ENCODE measurements at places on chromosomes 12 and 14.

- DNase-seq = no peak
These were observed 17.1 kb upstream of the PAWR start for GRCh38 chr12:79707830-79708229.

DNA sequence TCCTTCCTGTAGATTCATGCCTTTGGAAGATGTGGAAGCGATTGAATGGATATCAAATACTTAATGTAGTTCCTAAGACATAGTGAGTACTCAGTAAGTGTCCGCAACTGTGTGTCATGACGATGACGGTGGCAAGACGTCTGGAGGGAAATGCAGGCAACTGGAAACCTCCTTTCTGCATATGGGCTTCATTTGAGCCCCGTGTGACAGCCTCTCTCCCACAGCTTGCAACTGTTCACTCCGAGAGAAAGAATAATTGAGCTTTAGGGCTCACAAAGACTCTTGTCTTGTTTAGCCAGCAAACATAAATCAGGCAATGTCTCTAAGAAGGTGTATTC lies 6.9 kb downstream of the CFAP251 start:
- DNase-seq = no peak

DNA sequence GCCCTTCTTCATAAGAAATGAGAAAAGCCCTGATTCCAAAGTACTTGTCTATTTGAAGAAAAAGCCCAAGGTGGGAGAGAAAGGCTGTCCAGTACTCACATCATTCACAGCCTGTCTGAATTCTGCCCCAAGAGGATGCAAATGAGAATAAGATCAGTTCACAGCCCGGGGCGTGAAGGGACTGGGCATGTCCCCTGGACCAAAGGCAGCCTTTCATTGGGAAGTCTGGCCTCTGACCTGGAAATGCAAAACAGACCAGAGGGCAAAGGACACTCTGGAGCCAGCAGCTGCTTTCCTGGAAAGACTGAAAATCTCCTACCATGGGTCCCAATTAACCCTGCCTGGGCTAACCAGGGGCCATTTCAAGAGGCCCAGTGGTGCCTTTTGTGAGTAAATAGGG lies 191.2 kb upstream of the PELI2 start:
- no peak for DNase-seq

DNA sequence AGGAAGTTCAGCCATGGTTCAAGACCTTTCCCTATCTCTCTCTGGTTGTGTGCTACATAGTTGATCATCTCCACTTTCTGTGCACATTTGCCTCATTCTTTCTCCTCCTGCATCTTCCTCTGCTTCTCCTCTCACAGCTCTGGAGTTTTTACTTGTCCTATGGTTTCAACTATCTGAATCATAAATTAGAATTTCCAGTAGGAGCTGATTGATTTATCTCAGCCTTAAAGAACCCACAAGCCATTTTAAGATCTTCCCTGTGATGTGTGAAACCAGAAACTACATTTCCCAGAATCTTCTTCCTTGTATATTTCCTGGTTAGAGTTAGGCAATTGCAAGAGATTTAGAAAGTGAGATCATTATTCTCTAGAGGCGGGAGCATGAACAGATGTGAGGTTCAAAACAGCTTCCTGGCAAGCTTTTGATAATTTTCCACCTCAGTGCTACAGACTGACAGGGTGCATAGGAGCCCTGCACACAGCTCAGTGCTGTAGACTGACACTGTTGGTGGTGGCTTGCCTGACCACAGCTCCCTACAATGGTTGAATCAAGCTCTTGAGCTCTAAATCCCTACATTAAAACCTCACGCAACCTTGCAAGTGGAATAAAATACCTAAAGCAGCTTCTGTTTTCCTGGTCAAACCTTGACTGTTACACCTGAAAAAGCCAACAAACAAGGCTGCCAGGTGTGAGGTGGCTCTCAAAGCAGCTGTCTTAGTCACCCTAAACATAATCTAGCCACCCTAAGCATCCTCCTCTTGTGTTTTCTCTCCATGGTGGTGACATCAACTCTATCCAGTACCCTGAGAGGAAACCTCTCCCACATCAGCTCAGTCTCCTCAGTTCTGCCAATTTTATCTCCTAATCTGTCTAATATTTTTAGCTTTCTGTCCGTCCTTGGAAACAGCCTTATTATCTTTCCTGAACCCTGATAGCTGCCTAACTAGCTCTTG lies 21.5 kb upstream of the IFNG start:
- DNase-seq = no peak

- DNase-seq = no peak
These were observed 521.0 kb upstream of the ATP2B1 start for GRCh38 chr12:90229407-90230170.

GRCh38 chr14:101110729-101111619 lies 207.5 kb upstream of the RTL1 start:
- no peak for DNase-seq

- no peak for DNase-seq
These were observed 628 bp downstream of the SNRPF start for GRCh38 chr12:95859344-95859816.

DNA sequence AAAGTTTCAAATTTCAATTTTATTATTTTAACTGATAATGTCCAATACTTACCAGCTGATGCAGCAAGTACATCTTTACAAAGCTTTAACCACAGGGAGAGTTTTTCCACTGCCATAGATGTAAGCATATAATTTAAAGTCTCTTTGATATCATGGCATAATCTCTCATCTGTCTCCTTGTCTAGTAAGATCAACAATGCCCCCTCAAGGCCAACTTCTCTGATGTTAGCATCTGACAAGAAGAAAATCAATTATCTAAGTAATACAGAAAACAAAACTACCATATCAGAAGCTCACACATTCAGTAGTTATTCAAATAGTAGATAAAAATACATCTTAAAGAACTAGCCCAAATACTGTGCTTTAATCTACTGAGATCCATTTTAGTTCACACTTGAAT lies 94.2 kb downstream of the HEATR5A start:
- no peak for DNase-seq

DNA sequence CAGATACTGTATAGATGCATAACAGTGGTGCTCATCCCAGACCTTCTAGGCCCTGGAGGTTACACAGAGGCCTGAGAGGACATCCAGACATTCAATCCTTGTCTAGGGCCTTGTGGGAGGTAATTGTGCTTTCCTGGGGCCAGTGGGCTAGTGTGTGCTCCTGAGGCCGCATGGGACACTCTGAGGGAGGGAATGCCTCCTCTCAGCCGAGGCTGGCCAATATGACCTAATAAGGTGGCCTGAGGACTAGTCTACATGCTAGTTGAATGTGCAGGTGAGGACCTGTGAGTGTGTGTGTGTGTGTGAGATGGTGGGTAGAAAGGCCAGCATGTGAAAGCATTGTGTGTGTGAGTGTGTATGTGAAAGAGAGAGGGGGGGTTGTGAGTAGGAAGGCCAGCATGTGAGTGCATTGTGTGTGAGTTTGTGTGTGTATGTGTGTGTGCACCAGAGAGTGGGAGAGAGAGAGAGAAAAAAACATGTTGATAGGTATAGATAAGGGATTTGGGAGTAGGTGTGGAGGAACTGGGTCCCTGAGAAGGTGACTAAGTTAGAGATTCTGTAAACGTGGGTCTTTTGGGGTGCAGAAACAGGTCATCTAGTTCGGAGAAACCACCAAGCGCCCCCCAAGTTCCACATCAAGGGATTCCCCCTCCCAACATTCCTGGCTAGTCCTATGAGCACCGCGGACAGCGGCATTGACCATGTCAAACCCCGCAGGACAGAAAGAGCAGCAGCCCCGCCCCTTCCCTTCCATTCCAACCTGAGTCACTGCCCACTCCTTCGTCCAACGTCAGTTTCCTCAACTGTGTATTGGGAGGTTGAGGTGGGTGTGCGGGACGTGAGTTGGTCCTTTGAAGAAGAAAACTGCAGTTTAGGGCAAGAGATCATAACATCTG lies 9.7 kb upstream of the KRT81 start:
- no peak for DNase-seq

GRCh38 chr14:102279688-102280348 lies 25.1 kb downstream of the MOK start:
- no peak for DNase-seq

DNA sequence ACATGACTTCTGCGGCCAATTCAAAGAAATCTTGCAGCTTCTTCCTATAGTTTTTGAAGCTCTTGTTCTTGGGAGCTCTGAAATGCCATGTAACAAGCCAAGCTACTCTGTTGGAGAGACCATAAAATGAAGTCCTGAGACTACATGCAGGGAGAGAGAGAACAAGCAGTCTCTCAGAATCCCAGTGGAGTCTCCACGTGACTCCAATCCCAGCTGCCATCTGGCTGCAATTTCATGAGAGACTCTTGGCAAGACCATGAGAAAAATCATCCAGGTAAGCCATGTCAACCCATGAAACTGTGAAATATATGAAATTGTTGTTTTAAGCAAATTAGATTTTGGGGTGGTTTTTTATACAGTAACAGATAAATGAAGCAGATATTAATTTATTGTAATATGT lies 54.4 kb downstream of the KLRG1 start:
- no peak for DNase-seq

GRCh38 chr14:101031186-101031585 lies 127.7 kb upstream of the RTL1 start:
- DNase-seq = no peak

GRCh38 chr12:89247541-89247942 lies 104.8 kb downstream of the DUSP6 start:
- DNase-seq = no peak

GRCh38 chr14:22919601-22919921 lies 612 bp upstream of the RBM23 start:
- no peak for DNase-seq

- DNase-seq = no peak
These were observed 171.2 kb downstream of the CEP128 start for GRCh38 chr14:80770114-80770908.

DNA sequence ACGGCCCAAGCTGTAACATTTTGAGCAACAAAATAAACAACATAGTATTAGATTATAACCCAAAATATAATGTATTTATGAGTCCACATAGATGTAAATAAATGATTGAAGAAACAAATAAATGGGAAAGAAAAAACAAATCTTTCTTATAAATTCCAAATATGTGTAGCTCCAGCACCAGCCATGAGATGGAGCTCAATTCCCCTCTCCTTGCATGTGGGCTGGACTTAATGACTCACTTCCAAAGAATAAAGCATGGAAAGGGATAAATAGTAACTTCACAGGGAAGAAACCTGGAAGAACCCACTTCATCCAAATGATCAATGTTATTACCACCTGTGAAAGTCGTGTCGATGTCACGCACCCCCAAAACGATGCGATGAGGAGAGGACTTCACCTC lies 158.8 kb downstream of the RPAP3 start:
- no peak for DNase-seq

GRCh38 chr12:129241852-129242251 lies 388.6 kb downstream of the GLT1D1 start:
- no peak for DNase-seq

DNA sequence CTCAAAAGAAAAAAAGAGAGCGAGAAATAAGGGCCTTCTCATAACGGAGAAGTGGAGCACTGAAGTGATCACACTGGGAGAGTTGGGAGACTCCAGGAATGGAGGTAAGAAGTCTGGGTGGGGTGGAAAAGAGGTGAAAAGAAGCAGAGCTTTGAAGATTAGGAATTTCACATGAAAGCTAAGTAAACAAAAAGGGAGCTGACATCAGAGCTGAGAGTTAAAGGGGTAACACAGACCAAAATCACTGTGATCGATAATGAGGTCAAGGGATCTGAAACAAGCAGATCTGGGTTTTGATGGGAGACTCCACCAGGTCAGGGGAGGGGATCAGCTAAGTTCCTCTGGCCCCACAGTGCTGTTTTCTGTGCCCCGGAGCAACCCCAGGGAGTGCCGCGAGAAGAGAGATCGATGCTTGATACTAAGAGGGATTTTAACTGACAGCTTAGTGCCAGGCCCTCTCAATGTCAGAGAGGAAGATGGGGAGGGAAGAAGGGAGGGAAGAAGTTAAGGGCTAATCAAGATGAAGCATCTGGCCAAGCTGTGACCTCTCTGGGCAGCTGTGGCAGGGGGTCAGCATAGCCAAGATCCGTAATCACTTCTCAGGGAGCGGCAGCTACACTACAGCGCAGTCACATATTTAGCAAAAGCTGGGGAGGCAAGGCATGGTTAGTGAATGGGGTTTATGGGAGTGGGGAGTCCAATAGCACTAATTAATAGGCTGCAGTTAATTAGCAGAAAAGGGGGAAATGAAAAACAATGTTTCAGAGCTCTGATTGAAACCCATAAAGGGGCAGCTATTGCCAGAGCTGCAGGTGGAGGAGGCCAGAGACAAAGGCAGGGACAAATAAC lies 8.0 kb downstream of the AQP6 start:
- no peak for DNase-seq

DNA sequence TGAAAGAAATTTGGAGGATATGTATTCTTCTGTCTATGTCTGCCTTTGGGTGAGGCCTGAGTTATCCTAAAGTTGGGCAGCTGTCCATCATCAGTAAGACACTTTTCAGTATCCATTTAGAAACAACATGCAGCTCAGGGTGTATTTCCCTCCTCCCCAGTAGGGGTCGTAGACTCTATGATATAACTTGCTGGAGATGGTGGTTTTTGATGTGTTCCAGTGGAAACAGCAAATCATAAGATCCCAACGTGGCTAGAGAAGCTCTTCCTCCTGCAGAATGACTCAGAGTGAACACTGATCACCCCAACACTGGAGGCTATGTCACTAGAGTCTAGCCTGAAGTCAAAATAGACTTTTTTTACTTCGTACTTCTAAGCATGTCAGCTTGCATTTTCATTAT lies 331.6 kb upstream of the STXBP6 start:
- DNase-seq = no peak

- DNase-seq = no peak
These were observed 160.8 kb downstream of the CCER1 start for GRCh38 chr12:90794212-90794611.

DNA sequence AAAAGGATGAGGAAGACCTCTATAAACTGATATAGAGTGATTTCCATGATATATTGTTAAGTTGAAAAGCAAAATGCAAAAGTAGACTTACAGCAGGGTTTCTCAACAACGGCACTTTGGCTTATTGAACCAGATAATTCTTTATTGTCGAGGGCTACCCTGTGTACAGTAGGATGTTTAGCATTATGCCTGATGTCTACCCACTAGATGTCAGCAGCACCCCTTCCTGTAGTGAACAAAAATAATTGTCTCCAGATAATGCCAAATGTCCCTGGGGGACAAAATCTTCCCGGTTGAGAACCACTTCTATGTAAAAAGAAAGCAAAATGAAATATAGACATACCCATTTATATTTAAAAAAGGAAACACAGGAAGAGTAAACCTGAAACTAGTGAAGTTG lies 32.4 kb downstream of the ABCD2 start:
- DNase-seq = peak; percentile 3

GRCh38 chr12:31363831-31364230 lies 37.9 kb upstream of the SINHCAF start:
- no peak for DNase-seq

DNA sequence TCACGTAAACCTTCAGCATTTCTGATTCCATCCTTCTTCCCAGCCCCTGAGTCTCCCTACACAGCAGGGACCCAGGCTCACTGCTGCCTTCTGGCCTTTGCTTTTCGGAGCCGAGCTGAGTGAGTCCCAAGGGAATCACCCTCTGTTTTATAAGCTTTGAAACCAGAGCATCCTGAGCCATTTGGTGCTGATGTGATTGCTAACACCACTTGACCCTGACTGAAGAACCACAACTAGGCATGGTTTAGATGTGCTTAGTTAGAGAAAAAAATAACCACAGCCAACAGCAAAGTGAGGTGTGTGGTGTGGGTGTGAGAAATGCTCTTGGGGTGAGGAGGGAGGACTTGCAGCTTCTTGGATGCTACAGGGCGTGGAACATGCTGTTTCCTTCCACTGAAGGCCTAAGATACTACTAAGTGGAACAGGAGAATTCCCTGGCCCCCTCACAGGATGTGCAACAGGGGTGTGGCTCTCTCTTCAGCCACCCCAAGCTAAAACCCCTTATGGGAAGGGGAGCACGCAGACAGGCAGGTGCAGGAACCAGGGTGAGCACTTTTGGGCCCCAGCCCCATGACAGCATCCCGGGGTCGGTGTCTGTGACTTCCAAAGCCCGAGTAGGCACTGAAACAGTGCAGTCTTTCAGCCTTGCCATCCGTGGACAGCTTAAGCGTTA lies at the start of gene TC2N:
Gene TC2N (minus strand): TSS at position 221 of the 673 bp plus-strand sequence. CDS start 53,767 bp downstream, outside the sequence.
- DNase-seq = no peak
